ENCODE measurements at places on chromosomes 12 and 14.

GRCh38 chr14:89721956-89722355, 232.6 kb downstream of the EFCAB11 start:
- DNase-seq, result no peak

DNA sequence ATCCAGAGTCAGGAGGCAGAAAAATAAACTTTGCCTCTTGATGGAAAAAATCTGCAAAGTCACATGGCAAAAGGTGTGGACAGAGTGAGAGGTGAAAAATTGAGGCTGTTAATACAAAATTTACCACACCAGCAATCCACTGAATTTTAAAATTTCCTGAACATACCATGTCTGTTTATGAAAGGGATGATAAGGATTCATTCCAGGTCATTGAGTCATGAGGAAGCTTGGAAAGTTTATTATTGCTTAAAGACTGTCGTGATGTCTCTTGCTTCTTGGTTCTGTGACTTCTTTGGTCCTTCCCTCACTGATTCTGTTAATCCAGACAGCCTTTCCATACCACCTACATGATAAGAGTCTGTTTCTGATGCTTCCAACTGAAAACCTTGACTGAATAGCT, 73.2 kb downstream of the TTC6 start:
- no peak for DNase-seq

GRCh38 chr12:122964439-122965257, 1.6 kb downstream of the ABCB9 start:
- no peak for DNase-seq

DNA sequence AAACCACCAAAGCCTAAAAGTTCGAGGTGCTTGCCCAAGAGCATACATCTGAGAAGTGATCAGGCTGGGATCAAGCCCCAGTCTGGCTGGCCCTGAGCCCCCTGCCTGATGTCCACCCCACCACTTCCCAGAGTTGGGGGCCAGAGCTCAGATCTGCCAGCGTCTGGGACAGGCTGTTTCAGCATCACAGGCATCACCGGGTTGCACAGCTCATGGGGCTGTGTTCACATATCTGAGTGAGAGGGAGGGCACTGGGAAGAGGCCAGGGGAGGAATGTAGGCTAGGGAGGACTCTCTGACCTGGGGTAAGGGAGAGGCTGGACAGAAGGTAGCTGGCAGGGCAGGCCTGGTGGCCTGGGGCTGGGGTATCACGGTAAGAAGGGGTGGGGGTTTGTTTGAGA, 6.0 kb downstream of the TGM1 start:
- DNase-seq, result no peak

DNA sequence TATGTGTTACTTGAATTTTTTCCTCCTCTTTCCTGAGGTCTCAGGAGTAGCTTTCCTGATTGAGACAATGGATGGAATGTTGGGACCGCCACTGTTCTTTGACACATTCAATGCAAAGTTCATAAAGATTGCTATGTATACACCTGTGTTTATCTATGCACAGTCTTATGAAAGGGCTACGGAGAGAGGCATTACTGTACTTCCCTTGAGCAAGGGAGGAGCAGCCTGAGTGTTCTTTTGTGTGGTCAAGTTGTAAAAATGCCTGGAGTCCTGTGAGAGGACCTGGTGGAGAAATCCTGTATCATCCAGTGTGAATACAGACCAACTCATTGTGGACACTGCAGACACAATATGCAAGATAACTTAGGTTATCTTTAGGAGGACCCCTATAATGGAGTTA, 1.2 kb downstream of the SRGAP1 start:
- DNase-seq, result no peak

- no peak for DNase-seq
Observed at GRCh38 chr12:29211696-29212095, 62.6 kb downstream of the FAR2 start.

- no peak for DNase-seq
Observed at GRCh38 chr12:29110506-29111442, 38.3 kb upstream of the FAR2 start.

GRCh38 chr12:62603061-62603810, 136.6 kb downstream of the MON2 start:
- peak; percentile 80 for DNase-seq

- no peak for DNase-seq
Observed at GRCh38 chr14:104579507-104579906, at the start of gene C14orf180. Gene C14orf180, plus strand, starts transcription at chr14:104579764. Its CDS starts 6,667 bp downstream, at chr14:104586431.

GRCh38 chr12:22299294-22299912, 35.1 kb downstream of the ST8SIA1 start:
- no peak for DNase-seq

DNA sequence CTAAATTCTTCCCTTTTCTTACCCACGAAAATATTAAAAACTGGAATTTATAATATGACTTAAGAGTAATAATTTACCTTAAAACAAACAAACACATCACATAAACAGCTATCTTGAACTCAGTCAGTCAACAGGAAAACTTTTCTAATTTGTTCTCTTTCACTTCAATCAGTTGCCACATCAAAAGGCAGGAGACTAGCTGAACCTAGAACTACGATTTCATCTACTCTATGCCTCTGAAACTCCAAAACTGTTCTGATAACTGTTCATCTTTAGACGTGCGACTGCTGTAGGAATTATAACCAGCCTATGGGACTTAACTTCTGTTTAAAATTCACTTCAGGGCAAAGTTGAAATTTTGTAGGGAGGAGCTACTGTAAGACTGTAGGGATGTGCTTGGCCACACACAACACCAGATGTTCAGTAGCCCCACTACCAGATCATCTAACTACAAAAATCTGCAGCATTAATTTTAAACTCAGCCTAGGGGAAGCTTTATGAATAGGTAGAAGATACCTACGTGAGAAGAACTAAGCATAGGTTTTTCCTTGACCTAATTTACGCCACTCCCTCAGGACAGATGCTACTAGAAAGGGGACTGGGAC, 7.6 kb upstream of the RAD51AP1 start:
- no peak for DNase-seq

- no peak for DNase-seq
Observed at GRCh38 chr14:102464006-102464405, 45.6 kb downstream of the ANKRD9 start.

DNA sequence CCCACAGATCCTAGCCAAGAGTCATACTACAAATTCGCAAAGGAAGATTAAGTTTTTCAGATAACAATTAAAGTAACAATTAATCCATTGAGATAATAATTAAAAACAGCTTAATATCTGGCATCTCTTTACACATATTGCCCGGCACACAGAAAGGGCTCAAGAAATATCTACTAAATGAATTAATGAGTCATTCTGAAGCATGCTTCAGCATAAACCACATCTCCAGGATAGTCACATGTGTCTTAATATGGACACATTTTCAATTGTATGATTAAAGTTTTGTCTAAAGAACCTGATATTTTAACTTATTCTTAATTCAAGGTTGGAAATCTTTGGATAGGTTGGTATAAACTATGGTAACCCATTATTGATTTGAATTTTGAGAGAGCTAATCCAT, 9.6 kb downstream of the ITPR2 start:
- DNase-seq, result no peak

GRCh38 chr14:30082486-30082885, 154.8 kb upstream of the PRKD1 start:
- DNase-seq, result no peak

DNA sequence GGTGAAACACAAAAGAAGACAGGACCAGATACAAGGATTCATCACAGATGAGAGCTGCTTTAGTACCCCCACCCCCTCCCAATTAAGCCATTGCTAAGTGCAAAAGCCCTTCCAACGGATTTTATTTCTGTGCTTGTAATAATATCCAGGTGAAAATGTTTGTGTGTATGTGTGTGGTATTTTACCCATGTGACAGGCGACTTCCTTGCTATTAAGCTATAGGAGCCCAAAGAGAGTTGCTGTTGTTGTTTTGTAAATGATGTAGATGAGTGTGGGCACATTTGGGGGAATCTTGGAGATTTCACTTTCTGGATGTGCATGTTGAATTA, 3.2 kb upstream of the HOXC4 start:
- DNase-seq, result no peak

- DNase-seq, result no peak
Observed at GRCh38 chr12:58269476-58269875, 328.1 kb downstream of the ATP23 start.

GRCh38 chr12:114414866-114415524, 9.1 kb upstream of the TBX5 start:
- no peak for DNase-seq
